ENCODE measurements at places on chromosomes 1 and 21.

DNA sequence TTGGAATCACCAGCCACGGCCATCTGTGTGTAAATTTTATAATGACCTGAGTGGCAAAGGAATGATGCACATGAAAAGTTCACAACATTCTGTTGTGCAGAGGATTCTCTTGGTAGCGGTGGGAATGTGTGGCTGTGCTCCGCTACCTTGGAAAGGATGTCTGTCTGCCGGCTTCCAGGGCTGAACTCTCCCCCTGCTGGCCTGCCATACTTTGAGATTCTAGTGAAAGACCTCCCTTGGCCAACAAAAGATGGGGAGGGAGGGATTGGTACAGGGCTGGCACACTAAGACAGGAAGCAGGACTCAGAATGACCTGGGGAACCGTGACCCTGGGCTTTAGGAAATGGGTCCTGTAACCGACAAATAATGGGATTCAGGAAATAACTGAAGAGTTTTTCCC, 194.5 kb upstream of the PLD5 start:
- no peak for DNase-seq

DNA sequence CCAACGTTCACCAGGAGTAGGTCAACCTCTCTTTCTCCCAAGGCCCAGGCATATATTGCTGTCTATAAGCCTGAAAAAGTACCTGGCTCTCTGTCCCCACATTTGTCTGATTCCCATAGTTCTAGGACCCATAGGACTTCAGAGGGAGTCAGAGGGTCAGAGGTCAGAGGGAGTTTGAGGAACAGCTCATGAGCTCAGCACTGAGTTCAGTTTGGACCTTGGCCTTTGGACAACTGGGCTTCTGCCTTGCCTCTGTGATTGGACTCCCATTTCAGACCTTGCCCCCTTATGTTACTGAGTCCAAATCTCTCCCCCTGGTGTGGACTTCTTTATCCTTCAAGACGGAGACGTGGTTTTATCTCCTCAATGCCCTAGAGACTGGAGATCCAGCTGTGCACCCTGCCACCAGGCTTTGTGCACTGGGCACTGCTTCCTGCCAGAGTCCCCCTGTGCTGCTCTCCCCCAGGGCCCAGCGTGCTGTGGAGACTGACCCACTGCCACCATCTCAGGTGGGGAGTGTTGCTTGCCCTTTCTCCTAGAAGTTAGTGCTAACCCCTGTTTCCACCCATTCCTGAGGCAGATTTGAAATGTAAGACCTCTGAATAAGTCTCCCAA, 3.2 kb downstream of the CTSE start:
- DNase-seq = no peak

DNA sequence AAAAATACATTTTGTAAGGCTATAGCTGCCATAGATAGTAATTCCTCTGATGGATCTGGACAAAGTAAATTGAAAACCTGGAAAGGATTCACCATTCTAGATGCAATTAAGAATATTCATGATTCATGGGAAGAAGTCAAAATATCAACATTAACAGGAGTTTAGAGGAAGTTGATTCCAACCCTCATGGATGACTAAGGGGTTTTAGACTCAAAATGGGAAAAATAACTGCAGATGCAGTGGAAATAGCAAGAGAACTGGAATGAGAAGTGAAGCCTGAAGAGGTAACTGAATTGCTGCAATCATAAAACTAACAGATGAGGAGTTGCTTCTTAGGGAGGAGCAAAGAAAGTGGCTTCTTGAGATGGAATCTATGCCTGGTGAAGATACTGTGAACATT, 230.8 kb downstream of the KCTD3 start:
- DNase-seq = no peak

- DNase-seq = no peak
These were observed 14.7 kb upstream of the SSX2IP start for GRCh38 chr1:84704872-84705417.

DNA sequence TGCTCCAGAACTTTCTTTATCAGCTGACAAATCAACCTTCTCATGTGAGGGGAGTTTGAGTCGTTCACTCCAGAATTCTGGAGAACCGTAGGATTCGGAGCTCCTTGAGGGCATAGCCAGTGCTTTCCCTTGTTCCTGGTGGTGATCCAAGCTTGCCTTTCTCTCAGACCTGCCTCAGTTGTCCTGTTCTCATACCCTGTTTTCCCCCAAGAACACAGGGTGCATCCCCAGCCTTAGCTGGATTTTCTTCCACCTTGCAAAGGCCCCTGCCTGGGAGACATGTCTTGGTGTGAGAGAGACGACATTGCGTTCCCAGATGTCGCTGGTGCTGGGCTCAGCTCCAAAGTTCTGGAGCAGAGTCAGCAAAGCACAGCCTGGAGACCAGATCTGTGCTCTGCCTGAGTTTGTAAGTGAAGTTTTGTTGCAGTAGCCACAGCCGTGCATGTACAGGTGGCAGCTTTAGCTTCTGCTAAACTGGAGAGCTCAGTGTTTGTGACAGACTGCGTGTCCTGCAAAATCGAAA, 40.0 kb downstream of the ABCG1 start:
- DNase-seq = peak; percentile 79

DNA sequence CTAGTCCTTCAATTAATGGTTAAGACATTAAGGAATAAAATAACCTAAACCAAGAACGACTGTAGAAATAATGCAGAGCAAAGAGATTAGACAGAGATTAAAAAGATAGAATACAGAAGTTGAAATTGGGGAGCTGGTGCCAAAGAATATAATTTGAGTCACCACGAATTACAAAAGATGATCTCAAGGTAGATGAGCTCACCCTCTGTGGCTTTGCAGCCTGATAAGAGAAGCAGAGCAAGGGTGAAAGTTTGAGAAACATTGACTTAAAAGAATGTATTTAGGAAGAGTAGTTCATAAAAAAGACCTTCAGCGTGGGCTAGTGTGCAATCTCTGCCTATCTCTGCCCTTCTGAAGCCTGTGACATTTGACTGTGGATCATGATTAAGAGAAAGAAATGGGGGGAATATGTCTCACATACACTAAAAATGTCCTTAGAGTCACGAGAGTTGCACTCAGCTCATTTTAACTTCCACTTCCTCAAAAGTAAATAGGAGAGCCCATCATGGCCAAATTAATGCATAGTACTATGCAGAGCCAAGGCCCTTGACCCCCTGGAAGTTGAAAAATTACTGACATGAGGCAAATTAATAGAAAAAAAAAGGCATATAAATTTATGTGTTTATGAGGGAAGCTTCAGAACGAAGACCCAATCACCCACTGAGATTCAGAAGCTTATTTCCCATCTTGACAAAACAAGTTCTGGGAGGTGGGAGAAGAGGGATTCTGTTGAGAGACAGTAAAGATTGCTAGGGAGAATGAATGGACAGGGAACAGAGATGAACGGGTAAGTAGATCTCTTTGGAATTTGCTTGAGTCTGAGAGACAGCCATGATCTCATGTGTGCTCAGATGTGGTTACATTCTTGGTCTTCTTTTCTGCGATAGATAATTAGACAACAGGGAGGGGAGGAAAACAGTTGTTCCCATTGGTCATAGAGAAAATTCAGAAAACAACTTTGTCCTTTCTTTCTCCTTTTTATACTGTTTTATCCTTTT, 395.4 kb upstream of the LRRC7 start:
- DNase-seq = no peak

DNA sequence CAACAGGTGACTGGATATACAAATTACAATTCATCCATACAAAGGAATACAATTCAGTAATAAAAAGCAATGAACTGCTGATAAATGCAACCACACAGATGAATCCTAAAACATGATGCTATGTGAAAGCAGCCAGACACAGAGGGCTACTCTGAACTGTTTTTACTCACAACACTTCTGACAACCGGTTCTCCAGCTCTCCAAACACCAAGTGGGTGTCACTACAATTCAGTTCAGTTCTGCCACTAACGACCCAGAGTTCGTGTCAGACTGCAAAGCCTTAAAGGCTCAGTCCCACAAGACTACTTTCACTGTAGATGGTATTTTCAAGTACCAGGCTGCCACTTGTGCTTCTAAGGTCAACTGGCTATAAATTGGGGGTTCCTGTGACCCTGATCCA, 119.4 kb downstream of the SLC16A1 start:
- no peak for DNase-seq

DNA sequence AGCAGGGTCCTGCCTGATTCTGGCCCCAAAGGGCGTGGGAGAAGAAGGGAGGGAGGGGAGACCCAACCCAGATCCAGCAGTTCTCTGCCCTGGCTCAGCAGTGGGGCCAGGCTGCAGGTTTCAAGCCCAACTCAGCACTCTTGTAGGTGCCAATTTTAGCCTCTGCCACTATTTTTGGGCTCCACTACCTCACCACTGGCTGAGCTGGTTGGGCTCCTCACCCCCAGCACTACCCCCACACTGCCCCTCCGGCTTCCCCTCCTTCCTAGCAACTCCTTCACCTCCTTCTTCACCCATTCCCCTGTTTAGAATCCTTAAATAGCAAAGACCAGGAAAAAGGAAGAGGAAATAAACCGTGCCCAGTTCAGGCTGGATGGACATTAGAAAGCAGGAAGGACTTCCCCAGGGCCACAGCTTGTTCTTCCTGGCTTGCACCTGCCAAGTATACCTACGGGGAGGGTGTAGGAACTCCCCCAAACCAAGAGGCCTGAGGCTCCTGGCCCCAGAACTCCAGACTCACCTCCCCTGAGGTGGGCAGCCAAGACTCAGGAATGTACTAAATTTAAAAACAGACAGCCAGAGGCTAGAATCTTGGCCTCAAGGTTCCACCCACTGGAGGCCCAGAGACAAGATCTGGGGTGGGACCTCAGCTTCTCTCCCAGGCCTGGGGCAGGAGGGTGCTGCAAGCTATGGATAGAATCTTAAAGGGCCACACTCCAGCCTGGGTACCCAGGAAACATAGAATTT, 1.4 kb upstream of the ARHGEF2 start:
- DNase-seq = no peak

- DNase-seq = no peak
These were observed 15.1 kb downstream of the MTFR1L start for GRCh38 chr1:25834894-25835293.

DNA sequence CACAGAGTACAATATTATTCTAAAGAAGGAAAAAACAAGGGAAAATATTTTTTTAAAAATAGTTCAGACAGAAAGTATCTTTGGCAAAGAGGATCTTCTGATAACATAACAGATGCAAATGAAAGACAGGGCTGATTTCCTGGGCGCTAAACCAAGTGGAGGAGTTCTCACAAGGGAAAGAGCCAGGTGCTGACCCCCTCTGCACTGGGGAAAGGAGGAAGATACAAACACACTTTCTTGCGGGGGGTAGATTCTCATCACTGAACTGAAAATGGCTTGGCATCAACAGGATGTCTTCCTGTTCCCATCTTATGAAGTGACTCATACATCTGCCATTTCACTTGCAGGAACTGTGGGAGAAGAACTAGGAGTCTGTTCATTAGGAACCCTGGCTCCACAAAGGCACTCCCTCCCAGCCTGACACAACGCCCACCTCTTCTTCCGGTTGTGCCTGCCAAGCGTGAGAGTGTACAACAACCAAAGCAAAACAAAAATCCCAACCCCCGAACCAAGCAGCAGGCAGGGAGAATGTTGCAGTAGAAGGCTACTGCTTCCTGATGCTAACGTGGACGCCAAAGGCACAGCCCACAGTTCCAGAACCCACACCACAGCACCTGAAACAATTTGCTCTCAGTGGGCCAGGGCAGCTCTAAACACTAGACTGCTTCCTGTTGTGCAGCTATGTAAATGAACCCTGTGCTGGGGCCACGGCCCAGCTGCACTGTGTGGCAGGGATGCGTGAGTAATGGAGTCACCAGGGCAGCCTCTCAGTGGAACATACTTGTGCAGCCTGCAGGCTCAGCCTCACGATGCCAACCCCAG, 51.0 kb downstream of the GADD45A start:
- DNase-seq = no peak

DNA sequence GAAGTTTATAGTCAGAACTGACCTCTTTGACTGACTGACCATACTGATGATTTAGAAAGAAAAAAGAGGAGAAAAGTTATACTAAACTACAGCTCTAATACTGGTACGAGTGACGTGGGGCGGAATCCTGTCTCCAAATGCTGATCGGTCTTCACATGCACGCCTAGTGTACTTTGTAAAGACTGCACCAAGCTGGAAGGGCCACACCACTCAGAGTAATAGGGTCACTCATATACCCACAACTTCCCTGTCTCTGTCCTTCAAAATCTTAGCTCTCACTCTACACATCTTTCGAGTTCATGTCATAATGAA, 19.4 kb upstream of the GUCA2A start:
- no peak for DNase-seq

DNA sequence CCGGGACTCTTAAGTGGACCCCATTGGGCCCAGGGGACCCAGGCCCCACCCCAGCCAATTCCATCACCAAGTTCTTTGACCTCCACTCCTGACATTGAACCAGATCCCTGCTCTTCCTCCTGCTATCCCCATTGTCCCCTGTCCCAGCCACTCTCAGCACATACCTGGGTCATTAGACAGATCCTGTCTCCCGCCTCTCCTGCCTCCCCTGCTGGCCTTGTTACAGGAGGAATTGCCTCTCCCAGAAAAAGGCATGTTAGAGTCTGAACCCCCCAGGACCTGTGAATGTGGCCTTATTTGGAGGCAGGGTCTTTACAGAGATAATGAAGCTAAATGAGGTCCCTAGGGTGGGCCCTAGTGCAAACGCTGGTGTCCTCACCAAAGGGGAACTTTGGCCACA, 301.9 kb downstream of the NPHP4 start:
- DNase-seq = no peak

DNA sequence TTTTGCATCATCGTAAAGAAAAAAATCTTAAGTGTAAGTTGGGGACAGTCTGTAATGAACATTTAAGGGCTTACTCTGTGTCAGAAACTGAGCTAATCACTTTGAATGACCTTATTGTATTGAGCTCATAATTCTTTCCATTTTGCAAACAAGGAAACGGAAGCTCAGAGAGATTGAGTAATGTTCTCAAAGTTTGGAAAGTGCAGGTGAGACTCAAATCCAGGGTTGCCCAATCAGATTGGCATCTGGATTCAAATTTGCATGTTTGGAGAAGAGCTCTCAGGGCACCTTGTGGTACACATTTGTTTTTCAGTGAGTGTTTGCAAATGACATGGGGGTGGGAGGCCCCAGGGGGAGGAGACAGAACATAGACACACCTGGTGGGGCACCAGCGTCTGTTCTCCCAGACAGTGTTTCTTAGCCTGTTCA, 8.0 kb downstream of the ALPL start:
- no peak for DNase-seq

DNA sequence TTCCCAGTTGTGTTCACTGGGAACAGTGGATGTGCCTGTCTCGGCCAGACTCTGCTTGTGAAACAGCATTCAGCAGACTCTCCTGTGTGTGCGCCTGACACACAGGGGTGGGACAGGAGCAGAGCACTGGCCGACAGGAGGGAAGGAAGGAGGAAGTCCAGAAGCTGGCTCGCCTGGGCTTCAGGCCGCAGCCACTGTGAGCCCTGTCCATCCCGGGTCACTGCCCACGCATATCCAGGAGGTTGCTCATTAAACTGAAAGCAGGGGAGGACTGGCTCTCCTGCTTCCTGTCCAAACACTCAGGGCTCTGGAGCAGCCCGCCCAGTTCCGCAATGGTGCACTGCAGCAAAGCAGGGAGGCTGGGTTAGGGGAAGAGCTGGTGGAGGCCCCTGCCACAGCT, 218.7 kb upstream of the VAMP3 start:
- DNase-seq = no peak

- peak; percentile 90 for DNase-seq
These were observed 37.3 kb downstream of the NENF start for GRCh38 chr1:212470059-212470458.

GRCh38 chr21:42056468-42056867, 14.6 kb upstream of the UMODL1 start:
- no peak for DNase-seq

GRCh38 chr1:209569455-209570207, 13.9 kb upstream of the CAMK1G start:
- DNase-seq = peak; percentile 53

All from globus pallidus (tissue), 1 donor.